Pons (tissue), 1 donor: ENCODE measurements at places on chromosomes 2 and 18.

GRCh38 chr2:237593596-237594320, 3.2 kb upstream of the RAB17 start:
- no peak for DNase-seq

GRCh38 chr2:203327582-203327900, 653 bp upstream of the ABI2 start:
- no peak for DNase-seq

DNA sequence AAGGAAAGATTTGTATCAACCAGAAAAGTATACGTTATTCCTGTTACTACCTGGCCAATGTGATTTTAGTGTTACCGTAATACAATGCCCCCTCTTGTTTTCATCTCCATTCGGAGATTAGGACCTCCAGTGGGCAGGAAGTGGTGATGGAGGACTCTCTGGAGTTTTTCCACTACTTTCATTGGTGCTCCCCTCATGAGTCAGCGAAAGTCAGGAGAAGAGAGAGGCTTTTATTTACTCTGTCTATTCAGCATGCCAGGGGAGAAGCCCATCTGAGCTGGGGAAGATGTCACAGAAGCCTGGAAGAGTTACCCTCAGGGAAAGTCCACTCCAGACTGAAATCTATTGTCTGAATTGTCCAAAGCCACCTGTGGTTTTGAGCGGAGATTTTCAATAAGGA, 88.2 kb upstream of the THUMPD2 start:
- DNase-seq = no peak

DNA sequence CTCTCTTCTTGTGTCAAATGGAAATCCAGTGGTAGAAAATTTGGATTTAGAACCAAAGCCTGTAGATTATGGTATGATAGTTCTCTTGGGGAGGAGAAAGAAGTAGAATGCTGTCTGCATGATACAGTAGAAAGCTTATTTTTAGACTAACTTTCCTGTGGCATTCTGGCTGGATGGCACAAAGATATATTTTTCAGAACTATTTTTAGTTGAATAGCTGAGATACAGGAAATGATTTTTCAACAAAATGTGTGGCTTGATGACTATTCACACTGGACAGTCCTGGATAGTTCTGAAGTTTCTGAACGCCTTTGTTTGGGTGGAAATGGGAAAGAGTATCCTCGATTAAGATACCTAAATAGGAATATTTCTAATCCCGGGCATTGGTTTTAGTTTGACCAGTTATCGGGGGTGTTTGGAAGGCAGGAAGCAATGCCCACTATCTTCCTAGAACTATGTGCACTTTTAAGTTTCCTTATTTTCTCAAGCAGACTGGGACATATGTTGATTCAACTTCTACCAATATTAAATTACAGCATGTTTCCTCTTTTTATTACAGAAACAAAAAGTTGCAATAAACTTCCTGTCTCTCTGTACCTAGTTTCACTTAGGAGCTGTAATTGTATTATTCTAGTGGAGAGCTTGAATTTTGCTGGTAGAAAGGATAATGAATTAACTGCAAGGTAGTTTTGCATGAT, 32.1 kb downstream of the GDF7 start:
- no peak for DNase-seq

- no peak for DNase-seq
These were observed 860.1 kb downstream of the BCL11A start for GRCh38 chr2:59693231-59693959.
